ENCODE measurements at places on chromosomes 11 and 22.

DNA sequence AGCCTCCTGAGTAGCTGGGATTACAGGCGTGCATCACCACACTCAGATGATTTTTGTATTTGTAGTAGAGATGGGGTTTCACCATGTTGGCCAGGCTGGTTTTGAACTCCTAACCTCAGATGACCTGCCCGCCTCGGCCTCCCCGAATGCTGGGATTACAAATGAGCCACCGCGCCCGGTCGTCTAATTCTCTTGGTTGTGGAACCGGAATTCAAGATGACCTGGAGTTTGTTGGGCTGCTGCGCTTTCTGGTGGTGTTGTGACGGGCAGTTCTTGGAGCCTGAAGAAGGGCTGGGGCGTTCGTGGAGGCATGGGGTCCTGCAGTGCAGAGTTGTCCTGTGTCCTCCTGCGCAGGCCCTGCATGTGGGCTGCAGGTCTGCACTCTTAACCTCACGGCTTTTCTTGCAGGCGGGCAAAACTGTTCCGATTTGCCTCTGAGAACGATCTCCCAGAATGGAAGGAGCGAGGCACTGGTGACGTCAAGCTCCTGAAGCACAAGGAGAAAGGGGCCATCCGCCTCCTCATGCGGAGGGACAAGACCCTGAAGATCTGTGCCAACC is 4.9 kb upstream of the TRMT2A start:
- DNase-seq = no peak

GRCh38 chr11:108286370-108286769 is 63.5 kb downstream of the ATM start:
- DNase-seq = no peak

- DNase-seq = no peak
Observed at GRCh38 chr22:22866381-22867111, 21.1 kb upstream of the IGLL5 start.

DNA sequence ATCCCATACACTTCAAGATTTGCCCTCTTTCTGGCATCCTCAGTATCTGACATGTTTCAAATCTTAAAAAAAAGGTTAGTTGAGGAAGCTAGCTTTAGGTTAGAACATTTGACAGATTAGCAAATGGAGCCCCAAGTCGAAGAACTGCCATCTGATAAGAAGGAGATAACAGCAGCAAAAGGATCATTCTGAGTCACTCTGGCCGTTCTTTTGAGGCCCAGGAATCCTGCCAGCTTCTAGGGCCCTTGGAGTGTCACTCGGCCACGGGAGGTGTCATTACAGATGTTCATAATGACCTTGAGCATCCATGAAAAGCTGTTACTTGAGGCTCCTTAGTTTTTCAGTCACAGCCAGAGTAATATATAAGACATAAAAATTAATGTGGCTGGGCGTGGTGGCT is 132.1 kb upstream of the RASSF10 start:
- DNase-seq = no peak

- DNase-seq = no peak
Observed at GRCh38 chr11:100177651-100178050, 509.4 kb upstream of the ARHGAP42 start.

GRCh38 chr11:108929241-108929640 is 264.4 kb downstream of the DDX10 start:
- DNase-seq = no peak

DNA sequence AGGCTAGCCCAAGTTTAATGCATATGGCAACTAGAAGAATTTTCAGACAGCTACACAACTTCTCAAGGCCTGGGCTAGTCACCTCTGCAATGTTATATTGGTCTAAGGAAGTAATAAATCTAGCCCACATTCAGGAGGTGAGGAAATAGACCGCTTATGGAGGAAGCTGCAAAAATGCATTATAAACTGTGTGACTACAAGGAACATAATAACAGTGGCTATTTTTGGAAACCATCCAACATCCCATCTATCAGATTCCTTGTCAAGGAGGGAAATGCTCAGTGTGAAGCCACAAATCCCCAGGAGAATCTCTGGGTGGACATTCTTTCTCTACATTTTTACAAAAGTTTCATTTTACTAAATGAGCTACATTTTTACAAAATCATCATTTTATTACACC is 76.1 kb downstream of the BBOX1 start:
- no peak for DNase-seq

- no peak for DNase-seq
Observed at GRCh38 chr11:67434395-67434881, 3.0 kb downstream of the PTPRCAP start.

- DNase-seq = no peak
Observed at GRCh38 chr11:75539459-75540334, 14.0 kb upstream of the GDPD5 start.

- no peak for DNase-seq
Observed at GRCh38 chr11:285894-286220, 3.1 kb upstream of the PGGHG start.

DNA sequence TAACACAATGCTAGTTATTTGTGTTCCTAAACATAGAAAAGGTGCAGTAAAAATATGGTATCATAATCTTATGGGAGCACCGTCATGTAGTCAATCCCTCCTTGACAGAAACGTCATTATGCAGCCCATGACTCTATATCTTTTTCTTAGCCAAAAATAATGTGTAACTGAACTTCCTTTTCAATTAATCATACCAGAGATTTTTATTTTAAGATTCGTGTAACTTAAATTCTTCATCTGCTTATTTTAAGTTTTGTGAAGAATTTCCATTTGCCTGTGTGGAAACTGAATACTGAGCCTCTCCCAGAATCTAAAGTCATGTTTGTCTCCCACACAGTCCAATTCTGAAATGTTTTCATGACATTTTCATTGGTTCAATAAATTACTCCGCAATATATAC is 699.1 kb downstream of the KCNA4 start:
- DNase-seq = no peak

DNA sequence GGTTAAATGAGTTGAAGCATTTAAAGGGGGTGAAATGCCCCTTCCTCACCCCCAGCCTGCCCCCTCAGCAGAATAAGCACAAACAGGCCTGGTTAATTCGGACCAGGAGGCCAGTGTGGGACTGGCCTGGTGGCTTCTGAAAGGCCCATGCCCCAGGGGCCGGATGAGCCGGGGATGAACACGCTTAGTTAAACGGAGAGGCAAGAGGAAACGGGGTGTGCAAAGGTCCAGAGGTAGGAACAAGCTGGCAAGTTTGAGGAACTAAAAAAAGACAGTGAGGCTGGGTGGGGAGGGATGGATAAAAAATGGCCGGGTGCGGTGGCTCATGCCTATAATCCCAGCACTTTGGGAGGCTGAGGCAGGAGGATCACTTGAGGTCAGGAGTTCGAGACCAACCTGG is 11.5 kb downstream of the SCUBE1 start:
- DNase-seq = no peak

GRCh38 chr22:45163099-45163450 is 650 bp upstream of the NUP50 start:
- no peak for DNase-seq

- no peak for DNase-seq
Observed at GRCh38 chr11:57638005-57638781, 11.5 kb downstream of the YPEL4 start.

- no peak for DNase-seq
Observed at GRCh38 chr11:81840380-81840779, 893.3 kb downstream of the FAM181B start.

DNA sequence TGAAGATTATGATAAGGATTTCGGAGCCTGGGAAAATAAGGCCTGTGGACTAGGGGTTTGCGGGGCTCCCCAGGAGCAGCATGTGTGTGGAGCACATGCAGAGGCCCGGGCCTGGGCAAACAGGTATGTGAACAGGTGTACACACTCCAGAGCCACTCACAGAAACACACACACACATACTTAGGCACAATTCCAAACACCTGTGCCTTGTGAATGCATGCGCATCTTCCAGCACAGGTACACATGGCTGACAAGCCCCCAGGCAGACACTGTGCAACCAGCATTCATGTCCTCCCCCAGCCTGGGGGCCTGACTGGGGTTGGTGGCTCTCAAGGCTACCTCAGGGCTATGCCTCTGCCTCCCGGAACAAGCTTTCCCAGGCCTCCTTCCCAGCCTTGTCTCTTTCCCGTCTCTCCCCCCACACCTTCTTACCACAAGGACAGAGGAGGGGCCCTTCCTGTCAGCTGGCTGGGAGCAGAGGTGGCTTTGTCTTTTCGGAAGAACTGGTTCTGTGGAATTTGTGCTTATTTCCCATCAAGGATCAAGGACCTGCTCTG is 2.6 kb upstream of the P2RY6 start:
- no peak for DNase-seq

- no peak for DNase-seq
Observed at GRCh38 chr11:76745561-76746207, 37.5 kb upstream of the TSKU start.

- DNase-seq = peak; percentile 33
Observed at GRCh38 chr11:16935518-16936302, 78.5 kb downstream of the PLEKHA7 start.

DNA sequence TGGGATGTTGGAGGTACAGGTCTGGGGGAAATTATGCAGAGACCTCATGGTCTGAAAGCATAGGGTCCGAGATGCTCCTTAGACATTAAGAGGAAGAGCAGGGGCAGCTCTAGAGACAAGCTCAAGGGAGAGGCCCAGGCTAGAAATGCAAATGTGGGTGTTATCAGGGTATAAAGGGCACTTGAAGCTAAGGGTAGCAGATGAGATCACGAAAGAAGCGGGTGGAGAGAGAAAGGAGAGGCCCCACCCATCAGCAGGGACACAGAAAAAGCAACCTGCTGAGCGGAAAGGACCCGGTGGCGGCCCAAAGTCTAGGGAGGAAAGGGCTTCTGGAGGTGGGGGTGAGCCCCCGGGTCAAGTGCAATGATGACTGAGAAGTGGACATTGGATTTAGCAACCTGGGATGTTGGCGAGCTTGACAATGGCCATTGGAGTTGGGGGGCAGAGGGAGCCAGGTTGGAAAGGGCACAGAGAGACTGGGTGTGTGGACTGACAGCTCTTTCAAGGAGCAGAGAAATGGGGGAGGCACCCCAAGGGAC is 8.9 kb downstream of the TMPRSS6 start:
- no peak for DNase-seq

DNA sequence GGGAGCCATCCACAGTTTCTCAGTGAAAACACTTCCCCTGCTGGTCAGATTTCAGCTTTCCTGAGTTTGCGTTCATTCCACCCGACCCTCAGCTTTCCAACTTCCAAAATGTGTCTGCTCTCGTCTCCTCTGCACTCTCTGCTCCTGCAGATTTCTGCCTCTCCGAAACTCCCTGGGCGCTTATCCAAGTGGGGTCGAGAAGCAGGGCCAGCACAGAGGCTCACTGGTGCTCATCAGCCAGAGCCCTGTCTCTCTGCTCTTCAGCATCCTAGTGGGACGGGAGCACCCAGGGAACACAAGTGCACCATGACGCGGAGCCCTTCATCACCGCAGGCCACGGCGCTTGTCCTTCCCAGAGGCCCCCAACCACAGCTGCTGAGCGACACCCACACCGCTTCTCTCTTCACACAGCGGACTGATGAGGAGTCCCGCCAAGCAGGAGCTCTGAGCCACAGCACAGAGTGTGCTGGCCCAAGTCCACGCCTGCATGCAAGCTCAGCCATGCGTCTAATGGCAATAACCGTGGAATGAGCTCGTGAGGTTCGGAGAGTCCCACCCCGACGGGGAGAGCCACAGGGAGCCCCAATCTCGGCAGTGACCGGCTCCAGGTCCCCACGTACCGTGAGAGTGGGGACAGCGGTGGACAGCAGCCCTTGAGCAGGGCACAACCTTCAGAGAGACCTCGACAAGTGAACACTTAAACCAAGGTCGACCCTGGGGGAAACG is 27.9 kb upstream of the MOB2 start:
- DNase-seq = no peak

DNA sequence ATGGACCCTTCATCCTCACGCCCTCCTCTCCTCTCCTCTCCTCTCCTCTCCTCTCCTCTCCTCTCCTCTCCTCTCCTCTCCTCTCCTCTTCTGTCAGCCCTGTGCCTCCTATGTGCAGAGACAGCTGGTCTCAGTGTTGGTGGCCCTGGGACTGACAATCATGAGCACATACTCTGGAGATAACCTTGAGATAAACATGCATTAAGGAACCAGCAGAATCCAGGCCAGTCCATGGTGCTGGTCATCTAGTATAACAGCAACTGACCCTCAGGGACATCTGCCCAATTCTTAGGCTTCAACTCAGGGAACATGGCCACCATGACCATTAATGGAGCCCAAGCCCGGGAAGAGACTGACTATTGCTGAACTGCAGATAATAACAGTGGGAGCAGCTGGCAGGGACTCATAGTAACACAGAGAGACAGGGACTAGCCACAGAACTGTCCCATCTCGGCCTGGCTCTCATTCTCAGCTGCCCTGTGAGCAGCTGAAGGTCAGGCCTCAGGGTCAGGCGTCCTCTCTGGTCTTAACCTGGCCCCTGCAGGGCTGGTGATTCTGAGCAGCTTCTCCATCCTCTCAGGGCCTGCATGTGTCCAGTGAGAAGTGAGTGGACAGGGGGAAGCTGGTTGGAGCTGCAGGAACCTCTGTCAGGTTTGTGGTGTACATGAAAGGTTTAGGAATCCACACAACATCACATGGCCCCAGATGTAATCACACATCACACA is 45.4 kb downstream of the GGTLC2 start:
- DNase-seq = no peak

DNA sequence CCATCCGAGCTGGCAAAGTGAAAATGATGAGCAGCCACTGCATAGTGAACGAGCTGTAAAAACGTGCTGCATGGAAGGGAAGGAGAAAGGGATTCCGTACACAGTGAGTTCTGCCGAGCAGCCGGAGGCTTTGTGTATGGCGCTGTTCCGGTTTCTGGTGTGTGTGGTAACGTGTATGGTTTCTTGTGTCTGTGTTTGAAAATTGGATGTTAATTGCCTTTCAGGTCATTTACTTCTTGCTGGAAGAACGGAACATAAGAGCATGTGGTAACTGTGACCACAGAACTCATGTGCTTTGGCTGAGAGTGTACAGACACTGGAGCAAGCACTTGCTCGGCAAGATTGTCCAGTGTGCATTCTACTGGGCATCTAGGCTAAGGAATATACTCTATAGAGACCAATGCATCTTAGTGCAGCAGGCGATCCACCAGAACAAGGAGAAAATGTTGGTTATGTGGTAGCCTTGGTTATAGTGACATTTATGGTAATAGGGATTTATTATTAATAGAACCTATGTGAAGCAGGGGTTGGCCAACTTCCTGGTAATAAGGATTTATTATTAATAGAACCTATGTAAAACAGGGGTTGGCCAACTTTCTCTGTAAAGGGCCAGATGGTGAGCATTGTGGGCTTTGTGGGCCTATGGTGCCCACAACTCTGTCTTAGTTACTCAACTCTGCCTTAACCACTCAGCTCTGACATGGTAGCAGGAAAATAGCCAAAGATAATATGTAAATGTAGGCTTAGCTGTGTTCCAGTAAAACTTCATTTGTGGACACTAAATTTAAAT is 49.2 kb downstream of the GRAMD1B start:
- no peak for DNase-seq

- no peak for DNase-seq
Observed at GRCh38 chr11:62567018-62567633, 6.6 kb downstream of the EEF1G start.

GRCh38 chr11:111299101-111300026 is 1.0 kb downstream of the POU2AF3 start:
- no peak for DNase-seq

DNA sequence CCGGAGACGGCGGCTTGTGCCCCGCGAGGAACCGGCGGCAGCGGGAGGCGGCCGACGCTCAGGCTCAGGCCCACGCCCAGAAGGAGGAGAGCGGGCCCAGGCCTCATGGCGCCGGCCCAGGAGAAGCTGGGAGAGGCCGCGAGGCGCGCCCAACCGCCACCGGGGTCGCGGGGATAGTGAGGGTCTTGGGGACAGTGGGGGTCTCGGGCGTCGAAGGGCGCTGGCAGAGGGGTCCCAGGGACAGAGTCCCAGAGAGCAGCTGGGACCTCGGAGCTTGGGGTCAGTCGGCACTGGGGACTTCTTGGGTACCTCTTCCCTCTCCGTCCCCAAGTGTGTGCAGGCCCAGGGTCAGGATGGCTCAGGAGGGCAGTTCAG is at the start of gene PKDREJ:
Gene PKDREJ, minus strand, starts transcription at position 128 of the 375 bp plus-strand sequence. Its CDS starts 21 bp downstream, at position 107.
- no peak for DNase-seq

Measured in thymus (tissue), 14 donors.